Right cardiac atrium (tissue), 5 donors: ENCODE measurements at places on chromosomes 4 and X.

DNA sequence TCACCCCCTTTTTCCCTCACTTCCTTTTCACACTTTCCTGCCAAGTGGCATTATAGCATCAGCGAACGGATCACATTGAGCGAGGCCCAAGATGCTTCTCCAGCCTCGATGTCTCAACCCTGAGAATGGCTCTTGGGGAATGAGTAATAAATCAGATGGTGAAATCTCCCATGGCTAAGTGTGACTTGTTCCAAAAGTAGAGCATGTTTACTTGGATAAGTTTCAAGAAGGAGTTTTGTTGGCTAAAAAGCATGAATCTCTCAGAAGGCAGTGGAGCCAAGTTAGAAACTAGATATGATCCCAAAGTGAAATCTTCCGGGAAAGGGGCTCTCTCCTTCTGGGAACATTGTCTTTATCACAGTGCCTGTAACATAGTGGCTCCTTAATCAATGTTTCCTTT lies 316.3 kb downstream of the CAMK2D start:
- DNase-seq: peak; percentile 67

DNA sequence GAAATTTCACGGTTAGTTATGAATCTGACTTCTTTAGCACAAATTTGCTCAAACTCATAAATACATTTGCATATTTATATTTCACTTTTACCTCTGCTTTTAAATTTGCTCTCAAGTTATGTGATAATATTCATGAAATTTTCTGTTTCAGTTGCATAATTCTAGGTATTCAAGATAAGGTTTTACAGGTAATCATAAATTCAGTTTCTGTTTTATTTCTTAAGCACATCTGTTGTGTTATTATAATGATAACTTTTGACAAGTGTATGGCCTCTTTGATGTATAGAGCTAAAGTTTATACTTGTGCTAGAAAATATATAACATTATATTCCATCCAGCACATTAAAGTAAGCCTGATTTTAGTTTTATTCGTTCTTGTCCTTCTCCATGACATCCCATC lies 308.1 kb downstream of the SLC7A11 start:
- DNase-seq: no peak

DNA sequence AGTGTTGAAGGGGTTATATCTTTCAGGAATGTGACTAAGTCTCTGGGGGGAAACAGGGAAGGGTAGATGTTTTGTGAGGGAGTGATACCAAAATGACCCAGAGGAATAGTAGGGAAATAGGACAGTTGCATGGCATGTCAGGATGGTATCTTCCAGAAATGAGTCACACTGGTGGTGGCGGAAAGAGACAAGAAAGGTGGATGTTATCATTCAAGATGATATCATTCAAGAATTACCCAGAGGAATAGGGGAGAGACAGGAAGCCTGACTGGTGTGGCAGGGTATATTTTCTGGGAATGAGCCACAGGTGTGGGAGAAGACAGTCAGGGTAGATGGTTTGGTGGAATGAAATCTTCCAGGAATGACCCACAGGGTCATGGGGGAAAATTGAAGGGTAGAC lies 61.1 kb downstream of the MAOA start:
- no peak for DNase-seq

- DNase-seq: no peak
Observed at GRCh38 chr4:150771382-150771781, 189.4 kb downstream of the MAB21L2 start.

- no peak for DNase-seq
Observed at GRCh38 chr4:165813606-165814005, 59.4 kb upstream of the TLL1 start.

DNA sequence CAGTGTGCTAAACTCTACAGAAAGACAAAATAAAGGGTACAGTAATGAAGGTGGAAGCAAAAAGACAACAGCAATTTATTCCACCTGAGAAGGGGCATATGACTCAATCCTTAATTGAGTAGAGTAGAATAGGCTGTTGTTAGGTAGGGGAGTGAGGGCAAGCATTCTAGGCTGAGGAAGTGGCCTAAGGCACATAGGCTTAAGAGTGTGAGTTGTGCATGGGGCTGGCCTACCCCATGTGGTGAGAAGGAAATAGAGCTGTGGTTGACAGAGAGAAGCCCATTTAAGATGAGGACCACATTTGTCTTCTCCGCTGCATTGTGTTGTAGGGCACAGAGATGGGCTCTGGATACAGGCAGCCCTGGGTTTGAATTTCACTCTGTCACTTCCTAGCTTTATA lies 3.4 kb upstream of the ZCCHC18 start:
- DNase-seq: no peak

DNA sequence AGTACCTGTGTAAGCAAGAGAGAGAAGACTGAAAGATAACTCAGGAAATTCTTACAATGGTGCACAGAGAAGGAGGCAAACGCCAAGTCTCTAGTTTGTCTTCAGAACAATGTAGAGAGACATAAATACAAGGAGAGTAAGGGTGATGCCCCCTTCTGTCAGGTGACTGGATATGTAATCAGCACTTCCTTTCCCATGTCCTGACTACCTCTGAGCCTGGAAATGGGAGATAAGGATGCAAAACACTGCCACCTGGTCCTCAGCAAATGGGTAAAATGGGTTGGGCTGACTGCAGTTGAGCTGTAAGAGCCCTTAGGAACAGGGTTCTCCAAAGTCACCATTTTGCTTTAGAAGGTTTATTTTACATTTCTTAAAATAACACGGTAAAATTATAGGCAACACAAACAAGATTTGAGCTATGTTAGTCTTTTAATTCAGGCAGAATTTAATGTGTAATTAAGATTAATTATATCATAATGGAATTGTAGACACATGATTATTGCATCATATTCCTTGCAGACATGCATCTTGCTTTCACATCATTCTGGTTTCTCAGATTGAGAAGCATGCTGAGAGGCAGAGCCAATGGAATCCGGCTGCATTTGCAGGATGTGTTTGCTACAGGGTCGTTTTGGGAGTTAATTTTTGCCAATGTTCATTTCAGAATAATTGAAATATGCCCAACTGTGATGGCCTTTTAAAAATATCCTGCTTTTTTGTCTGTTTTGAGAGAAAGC lies 37.2 kb upstream of the ARX start:
- DNase-seq: no peak

GRCh38 chrX:130299279-130300009 lies 30.7 kb upstream of the ZNF280C start:
- DNase-seq: no peak

DNA sequence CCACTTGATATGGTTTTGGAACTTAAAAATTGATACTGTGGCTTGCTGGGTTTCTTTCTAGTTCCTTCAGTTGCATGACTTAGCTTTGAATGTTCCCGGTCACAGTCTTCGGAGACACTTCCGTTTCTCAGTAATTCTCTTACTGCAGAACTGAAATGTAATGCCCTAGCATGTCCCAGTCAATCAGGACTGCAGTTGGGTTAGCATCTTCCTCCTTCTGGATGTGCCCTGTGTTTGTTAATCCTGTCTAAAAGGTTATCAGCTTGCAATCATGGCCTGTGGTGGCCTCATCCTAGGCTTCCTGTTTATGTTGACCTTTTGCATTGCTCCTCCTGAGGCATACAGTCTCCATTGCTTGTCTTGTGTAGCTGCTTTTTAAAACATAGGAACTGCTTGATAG lies 275.9 kb downstream of the ARHGAP10 start:
- DNase-seq: no peak

- DNase-seq: peak; percentile 85
Observed at GRCh38 chr4:145936997-145937901, 1.4 kb downstream of the ZNF827 start.

- no peak for DNase-seq
Observed at GRCh38 chr4:1154523-1155182, 17.7 kb downstream of the SPON2 start.

DNA sequence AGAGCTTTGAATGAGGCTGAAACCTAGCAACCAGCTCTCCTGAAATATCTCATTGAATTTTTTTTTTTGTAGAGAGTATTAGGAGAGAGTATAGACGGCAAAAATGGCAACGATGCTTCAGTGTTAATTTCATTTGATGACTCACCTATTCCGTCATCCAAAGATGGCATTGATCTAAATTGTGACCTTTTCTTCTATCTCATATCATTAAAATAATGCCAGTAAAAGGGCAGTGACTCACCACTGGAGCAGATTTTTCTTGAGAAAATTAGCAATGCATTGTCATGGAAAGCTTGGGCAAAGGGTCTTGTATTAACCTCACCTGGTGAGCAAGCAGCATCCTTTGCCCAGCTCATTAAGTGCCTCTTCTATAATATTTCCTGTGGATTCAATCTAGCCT lies 19.6 kb downstream of the VMA21 start:
- DNase-seq: no peak

GRCh38 chr4:103306870-103307375 lies 108.8 kb upstream of the CENPE start:
- DNase-seq: peak; percentile 36

GRCh38 chr4:83065266-83065665 lies 30.3 kb downstream of the COPS4 start:
- no peak for DNase-seq

GRCh38 chr4:183256343-183256742 lies 63.7 kb downstream of the CLDN22 start:
- no peak for DNase-seq

DNA sequence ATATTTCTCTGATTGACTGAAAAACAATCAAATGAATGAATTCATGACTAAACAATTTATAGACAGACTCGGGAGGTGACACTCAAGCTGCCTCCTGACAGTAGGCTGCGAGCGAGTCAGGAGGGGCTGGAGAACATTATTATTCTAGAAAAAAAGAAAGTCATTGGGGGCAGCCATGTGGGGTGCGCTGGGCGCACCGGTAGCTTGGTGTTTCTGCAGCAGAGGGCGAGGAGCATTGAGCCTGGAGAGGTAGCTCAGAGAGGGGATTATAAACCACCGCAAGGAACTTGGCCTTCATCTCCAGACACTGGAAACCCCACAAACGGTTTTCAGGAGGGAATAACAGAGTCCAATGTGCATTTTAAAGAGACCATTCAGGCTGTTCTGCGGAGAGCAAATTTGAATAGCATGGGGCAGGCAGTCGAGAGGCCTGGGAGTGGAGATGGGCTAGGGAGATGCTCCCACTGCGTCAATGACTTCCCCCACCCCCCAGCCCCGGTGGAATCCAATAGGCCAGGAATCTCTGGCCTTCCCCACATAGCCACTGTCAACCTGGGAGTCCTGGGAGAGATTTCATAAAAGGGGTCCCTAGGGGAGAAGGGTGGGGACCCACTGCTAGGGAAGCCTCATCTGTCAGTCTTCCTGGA lies 168.3 kb downstream of the BCOR start:
- no peak for DNase-seq

DNA sequence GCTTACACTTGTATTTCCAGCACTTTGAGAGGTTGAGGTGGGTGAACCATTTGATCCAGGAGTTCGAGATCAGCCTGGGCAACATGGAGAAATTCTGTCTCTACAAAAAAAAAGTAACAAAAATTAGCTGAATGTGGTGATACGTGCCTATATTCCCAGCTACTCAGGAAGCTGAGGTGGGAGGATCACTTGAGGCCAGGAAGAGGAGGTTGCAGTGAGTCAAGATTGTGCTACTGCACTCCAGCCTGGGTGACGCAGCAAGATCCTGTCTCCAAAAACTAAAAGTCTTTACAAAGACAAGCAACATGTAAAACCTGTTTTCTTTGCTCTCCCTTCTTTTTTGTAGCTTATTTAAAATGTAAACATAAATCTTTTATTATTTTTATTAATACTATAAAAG lies 1156.1 kb downstream of the FAT4 start:
- no peak for DNase-seq

- no peak for DNase-seq
Observed at GRCh38 chr4:26322346-26322745, 1.5 kb downstream of the RBPJ start.

DNA sequence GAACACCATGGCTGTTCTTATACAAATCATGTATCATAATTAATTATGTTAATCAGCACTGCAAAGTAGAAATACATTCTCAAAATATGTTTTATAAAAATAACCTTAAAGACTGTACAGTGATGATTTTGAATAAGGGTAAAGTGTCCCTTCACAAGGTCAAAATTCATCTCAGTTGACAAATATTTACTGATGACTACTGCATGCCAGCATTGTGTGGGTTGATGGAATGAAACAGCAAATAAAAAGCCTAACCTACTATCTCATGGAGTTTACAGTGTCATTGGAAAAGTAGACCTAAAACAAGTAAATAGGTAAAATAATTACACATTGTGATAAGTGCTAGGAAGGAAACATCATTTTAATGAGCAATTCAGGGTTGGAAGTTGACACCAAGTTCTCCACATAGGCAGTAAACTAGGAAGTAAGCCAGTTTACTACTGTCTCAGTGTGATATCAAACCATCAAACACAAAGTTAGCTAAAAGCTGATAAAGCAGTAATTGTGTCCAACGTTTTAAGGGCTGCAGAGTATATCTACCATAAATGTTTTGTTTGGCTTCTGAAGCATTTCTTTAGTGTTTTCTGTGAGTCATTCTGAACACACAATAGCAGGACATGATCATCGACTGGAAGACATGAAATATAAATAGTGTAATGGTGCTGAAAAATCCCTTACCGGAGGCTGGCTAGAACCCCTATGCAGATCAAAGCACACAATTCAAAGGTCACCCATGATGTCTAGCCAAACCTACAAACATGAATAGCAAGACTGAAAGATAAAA lies 221.8 kb downstream of the DACH2 start:
- DNase-seq: no peak

DNA sequence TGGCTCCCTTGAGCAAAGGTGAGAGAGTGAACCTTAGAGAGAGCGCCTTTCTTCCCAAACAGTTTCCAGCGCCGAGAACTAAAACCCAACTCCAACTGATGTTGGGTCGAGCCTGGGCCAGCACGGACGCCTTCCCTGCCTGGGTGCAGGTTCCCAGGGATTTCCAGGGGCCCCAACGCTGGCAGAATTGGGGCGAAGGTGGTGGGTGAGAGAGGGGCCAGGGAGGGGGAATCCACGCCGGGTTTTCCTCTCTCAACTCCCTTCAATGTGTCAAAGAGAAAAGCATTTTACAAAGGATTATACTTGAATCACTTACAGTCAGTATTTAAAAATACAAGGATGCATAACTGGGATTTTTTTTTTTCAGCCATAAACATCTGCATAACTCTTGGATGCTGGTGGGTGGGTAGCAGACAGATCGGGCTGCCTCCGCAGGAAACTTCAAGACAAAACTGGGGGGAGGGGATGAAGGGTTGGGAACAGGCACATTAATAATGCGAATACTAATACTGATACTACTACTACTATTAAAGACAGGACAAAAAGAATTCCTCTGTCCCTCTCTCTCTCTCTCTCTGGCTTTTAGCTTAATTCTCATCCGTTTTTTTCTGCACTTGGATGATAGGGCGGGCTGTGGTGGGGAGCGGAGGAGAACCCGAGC lies 1.3 kb upstream of the ARX start:
- DNase-seq: no peak

- DNase-seq: no peak
Observed at GRCh38 chr4:854356-854755, 28.4 kb upstream of the CPLX1 start.

DNA sequence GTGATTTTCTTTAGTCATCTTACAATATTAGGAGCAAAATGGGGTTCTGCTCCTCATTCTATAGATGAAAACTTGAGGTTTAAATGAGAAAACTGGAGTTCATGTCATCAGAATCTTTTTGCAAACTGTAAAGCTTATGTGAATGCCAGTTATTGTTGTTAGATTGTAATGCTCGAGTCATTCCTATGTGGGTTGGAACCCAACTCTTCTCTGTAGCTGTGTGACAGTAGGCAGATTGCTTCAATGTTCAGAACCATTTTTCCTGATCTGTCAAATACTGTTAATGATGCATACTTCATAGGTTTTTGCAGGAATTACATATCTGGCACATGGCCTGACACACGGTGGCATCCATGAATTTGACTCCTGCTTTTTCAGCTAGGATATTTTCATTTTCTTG lies 178.9 kb downstream of the RAPGEF2 start:
- DNase-seq: no peak

GRCh38 chr4:48190839-48191238 lies 56.8 kb upstream of the TXK start:
- DNase-seq: no peak

- no peak for DNase-seq
Observed at GRCh38 chr4:123546573-123547060, 150.0 kb downstream of the SPRY1 start.
